ENCODE measurements at places on chromosomes 1 and 21.

GRCh38 chr1:17163789-17164666 lies 40.9 kb upstream of the PADI1 start:
- no peak for DNase-seq

DNA sequence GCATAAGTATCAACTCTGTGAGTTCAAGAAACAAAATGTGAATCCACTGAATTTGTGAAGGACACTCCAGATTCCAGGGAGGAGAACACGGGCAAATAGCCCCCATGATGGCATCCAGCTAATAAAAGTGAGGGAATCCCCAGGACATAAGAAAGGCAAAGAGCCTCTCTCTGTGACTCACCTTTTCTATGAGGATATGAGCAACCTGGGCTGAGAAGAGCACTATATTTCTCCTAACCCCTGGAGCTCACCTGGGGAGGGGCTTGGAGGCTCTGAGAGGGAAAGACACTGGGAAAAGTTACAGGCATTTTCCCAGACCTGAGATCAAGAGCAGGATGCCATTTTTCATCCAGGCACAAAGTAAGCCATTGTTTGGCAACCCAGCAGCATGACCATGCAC lies 1298.8 kb downstream of the PLA2G4A start:
- no peak for DNase-seq

DNA sequence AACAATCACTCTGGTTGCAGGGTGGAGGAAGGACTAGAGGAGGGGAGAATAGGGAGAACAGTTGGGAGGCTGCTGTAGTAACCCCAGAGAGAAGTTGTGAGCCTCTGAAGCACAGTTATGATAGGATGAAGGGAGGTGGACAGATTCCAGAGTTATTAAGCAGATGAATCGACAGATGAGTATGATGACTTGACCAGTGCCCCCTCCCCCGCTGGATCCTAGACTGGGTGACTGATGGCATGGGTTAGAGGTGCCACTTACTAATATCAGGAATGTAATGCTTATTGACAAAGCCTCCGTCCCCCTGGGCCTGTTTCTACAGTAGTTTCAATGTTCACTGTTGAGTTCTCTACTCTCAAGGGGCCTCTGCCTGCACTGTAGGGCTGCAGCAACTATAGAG lies 14.0 kb upstream of the TIPRL start:
- no peak for DNase-seq

DNA sequence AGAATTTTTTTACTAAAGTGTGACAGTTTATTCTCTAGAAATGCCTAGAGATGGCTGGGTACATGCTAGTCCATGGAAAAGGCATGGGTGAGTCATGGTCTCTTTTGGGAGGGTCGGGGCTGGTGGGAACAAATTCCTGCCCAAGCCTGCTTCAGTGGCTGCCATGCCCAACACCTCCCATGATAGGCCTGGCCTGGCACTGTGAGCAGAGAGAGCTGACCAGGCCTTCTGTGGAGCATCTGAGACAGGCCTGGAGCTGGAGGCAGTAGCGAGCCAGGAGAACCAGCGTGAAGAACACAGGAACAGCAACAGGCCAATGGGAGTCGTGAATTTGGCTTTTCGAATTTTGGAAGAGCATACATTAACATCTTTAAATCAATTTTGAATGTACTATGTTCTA lies 209.2 kb downstream of the SDCCAG8 start:
- no peak for DNase-seq

DNA sequence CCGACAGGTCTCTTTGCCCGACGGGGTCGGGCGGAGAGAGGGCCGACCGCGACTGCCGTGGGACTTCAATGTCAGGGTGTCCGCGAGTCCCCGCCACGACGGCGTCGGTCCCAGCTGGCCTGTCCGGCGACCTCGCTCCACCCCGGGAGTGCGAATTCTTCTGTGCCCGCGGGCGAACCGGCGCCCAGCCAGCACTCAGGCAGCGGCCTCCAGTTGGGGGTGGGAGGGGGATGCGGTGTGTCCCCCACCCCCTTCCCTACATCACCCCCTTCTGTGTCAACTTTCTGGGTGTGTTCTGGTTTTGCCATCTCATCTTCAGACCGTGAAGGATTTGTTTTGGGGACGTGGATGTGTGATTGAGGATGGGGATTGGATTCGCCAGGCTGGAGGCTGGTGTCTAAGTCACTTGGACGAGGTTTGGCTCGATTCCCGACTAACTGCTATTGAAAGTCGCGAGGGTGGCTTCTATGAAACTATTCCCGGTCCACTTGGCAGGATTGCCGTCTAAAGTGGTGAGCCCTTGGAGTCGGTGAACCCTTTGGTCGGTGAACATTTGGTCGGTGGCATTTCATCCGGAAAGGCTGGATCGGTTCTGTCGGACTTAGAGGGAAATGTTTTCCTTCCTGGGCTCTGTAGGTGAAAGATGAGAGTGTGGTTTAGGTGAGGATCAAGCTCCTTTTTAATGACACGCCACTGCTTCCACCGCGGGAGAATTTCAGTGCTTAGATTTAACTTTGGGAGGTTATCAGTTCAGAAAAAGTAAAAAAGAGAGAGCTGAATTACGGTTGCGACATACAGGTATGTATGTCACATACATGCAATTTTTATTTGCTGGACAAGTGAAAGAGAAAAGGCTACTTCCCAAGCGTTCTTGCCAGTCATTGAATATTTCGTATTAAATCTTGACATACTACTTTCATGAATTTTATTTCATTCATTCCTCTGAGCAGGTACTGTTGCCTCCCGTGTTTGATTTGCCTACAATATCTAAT lies 771 bp downstream of the ABCD3 start:
- peak; percentile 2 for DNase-seq

DNA sequence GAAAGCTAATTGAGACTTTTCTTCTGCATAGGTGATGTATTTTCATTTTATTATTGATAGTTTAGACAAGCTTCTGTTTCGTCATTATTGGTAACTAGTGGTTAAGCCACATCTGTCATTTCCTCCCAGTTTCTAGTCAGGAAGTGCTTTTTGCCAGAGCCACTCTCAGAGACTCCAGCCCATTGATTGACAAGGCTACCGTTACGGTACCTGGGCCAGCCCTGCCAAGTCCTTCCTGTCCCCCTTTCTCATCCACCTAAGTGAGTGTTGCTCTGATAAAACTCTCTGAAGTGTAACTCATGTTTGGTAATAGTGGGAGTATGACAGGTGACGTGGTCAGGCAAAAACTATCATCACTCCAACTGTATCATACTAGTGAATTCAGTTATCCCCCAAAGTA lies 29.6 kb upstream of the AGL start:
- peak; percentile 5 for DNase-seq

- no peak for DNase-seq
Measured at GRCh38 chr1:212234431-212235395, 50.5 kb upstream of the PPP2R5A start.

- peak; percentile 52 for DNase-seq
Measured at GRCh38 chr1:185566995-185567394, 167.2 kb upstream of the HMCN1 start.

- no peak for DNase-seq
Measured at GRCh38 chr1:205370780-205371179, 14.1 kb upstream of the KLHDC8A start.

DNA sequence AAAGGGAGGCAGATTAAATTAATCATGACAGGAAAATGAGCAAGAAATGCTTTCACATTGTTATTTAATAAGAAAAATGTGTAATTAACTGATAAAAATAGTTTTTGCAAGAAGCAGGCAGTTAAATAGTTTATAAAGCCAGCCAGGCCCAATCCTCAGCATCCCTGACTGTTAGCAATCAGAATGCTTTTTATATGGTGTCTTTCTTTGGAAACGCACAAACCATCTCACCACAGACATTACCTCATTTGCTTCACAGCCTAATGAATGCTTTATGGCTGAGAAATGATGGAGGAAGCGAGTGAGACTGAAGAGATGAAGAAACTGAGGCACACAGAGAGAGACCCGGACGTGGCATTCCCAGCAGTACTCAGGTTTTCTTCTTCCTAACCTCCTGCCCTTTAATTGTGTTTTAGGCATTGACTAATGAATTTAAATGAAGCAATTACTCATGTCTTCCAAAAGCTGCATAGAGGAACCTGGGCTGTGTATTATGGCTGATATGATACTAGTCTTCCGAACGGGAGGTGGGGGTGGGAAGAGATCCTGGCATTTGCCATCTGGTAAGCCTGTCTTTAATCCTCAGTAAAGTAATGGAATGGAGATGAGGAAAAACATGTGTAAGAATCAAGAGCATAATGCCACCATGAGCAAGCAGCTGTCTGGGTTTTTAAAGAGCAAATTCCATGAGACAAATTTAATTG lies 116.1 kb upstream of the LMO4 start:
- DNase-seq, result no peak

DNA sequence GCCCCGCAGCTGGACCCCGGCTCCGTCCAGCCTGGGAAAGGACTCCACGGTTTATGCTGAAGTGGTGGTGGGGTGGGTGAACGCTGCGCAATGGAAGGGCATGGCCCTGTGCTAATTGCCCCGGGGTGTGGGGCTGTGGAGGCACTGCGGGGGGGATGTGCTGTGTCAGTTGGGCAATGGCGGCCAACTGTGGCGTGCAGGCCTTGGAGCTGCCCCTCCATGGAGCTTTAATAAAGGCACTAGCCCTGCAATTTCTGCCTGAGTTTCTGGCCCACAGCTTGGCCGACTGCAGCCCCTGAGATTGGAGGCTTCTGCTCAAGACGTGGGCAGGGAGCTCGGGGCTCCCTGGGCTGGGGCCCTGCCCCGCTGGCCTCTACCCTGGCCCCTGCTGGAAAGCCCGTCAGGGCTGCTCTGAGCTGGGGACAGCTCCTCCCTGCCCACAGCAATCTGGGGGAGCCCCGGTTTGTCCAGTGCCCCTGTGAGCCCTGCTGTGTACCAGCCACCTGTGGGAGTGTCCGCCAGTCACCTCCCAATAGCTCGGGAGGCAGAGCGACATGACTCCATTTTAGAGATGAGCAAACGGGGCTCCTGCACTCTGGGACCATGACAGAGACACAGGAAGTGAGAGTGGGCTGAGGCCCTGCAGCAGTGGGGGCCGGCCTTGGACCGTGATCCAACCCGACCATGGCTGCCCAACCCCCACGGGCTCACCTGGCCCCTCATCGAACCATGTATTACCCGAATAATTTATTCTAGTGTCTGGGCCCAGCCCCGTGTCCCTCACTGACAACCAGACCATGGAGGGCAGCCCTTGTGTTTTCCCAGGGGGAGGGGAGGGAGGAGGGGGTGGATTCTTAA lies 8.7 kb upstream of the TNFRSF14 start:
- DNase-seq, result peak; percentile 55

- no peak for DNase-seq
Measured at GRCh38 chr1:204254031-204254661, 40.4 kb upstream of the GOLT1A start.

GRCh38 chr1:182143825-182144645 lies 82.5 kb upstream of the ZNF648 start:
- DNase-seq, result no peak

DNA sequence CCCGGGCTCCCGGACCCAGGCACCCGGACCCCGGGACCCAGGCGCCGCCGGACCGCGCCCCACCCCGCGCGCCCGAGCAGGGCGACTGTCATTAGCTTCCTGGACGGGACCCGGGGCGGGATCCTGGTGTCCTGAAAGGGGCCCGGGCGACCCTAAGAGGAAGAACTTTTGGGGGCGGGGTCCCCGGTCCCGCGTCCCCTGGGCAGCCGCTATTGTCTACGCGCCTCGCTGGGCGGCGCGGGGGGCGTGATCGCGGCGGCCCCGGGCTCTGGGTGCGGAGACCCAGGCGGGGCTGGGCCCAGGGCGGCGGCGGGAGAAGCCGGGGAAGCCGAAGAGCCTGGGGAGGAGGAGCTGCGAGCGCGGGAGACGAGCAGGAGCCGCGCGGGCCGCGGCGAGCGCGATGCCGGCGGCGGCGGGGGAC lies 465 bp downstream of the HUNK start:
- no peak for DNase-seq
